ENCODE measurements at places on chromosomes 16 and 17.
A peak's percentile ranks its signal among the peaks of the same experiment; 100 is the strongest.

DNA sequence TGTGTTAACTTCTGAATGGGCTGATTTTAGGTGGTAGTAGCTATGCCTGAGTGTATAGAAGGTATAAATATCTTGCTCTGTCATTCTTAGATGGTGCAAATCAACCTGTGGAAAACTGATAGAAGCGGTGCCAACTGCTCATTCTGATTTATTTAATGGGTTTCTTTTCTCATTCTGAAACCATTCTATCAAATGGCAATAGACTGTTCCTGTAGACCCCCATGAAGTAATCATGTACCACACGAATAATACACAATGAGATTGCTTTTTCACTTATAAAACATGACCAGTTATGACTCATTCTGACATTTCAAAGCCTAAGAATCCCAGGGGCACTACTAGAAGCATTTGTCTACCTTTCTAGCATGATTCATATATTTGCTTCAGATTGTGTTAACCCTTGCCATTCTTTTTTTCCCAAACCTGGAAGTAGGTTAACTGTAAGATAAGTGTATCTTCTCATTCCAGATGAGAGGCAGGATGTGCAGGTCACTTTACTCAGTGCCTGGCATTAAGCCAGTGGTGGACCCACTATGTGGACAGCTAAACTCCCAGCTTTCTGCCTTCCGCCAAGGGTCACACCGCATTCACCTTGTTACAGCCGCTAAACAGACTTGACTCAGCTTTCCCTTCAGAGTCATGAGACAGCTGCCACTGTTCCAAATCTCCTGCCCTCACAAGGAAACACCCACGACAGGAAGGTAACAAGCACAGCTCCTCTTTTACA is 16.4 kb upstream of the SLC16A11 start:
- peak; percentile 94 for DNase-seq

- no peak for DNase-seq
These were observed 14.4 kb upstream of the ABCC3 start for GRCh38 chr17:50620237-50620636.

GRCh38 chr16:1014771-1015495 is 33.4 kb downstream of the SOX8 start:
- DNase-seq = no peak

GRCh38 chr16:7888411-7888810 is 555.8 kb downstream of the RBFOX1 start:
- no peak for DNase-seq

DNA sequence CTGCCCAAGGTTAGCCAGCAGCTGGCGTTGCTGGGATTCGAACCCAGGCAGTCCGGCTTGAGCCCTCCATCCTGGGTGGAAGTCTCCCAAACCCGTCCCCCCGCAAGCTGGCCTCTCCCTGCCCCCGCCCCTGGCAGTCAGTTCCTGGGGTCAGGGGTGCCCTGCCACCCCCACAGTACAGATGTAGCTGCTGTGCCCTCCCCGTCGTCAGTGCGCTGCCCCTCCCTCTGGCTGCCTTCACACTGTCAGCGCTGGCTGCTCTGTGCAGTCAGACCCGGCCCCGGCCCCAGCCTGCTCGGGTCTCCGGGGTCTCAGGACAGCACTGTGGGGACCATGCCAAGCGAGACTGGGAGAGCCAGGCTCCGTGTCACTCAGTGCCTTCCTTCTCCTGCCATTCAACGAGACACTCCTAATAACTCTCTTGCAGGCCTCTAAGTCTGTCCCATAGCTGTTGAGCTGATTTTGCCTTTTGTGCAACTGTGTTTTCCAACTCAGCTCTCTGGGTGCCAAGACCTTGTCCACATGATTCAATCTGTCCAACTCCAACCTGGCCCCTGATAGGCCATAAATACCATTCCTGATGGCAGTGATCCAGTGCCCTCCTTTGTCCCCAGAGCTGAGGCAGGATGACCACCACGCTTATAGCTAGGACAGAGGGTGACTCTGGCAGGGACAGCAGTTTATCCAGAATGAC is 55.5 kb upstream of the IL34 start:
- DNase-seq = no peak

DNA sequence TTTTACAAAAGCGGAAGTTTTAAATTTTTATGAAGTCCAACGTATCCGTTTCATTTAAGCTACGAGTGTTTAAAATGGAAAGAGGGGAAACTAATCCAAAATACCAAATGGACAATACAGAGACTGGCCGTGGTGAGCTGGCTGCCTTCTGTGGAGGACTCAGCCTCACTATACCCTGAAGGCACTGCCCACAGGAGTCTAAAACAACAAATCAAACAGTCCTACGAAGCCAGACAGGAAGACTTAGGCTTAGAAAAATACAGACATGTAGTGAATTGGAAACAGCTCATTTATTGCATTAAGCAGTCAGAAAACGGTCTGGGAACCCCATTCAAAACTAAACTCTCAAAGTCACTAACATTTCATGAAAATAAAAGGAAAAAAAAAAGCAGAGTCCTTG is 75.1 kb downstream of the CYTH1 start:
- DNase-seq = no peak

- DNase-seq = no peak
These were observed 299.2 kb upstream of the MAF start for GRCh38 chr16:79899716-79900115.

- DNase-seq = no peak
These were observed 42.8 kb downstream of the TNFRSF13B start for GRCh38 chr17:16929035-16929680.

DNA sequence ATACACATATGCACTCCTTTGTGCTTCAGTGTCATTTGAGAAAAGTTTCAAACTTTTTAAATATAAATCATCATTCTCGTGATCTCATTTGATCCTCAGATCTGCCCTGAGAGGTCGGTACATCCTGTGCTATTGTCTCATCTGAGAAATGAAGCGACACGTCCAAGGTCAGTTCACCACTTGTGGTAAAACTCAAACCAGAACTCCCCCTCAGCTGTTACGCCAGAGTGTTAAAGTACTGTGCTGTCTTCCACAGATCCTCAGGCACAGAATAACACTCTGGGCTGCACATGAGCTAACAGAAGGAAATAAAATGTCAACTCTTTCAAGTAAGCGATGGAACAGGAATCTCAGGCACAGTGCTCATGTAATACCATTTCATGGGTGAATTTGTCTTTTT is 31.4 kb downstream of the ANKFN1 start:
- DNase-seq = no peak

GRCh38 chr17:39751637-39752036 is 13.9 kb downstream of the GRB7 start:
- no peak for DNase-seq

- no peak for DNase-seq
These were observed 209.6 kb downstream of the NTN1 start for GRCh38 chr17:9230861-9231260.

- no peak for DNase-seq
These were observed 20.4 kb upstream of the WDR45B start for GRCh38 chr17:82668631-82669099.

DNA sequence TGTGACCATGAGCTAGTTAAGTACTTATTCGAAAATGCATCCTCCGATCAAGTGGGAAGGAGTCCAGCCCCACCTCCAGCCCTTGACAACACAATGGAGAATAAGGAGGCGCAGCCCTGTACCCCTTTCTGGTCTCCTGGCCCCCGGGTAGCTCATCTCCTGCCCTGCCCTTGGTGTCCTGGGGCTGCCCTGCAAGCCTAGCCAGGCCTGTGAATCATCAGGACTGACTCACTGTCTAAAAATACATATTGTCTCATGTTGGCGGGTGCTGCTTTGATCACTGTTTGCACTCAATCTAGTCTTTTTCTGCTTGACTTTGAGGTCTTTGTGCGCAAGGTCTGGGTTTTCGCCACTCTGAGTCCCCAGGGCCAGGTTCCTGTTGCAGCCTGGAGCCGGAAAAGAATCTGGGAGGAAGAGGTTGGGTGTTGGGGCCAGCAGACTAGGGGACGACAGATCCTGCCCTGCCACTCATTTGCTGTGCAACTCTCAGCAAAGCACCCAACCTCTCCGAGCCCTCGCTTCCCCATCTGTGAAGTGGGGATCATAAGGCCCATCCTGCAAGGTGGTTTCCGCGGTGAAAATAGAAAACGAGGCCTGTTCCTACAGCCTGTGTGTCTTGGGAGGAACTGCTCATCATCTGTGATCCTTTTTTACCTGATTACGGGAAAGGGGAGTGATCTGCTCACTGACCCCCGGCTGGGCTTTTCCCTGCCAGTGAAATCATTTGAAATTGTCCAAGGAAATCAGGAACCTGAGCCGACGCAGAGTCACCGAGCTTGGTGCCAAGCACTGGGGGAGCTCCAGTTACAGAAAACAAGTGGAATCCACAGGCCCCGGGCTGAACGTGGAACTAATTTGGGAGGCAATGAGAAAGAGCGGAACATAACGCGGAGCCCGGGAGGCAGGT is 230.4 kb downstream of the PARN start:
- no peak for DNase-seq

DNA sequence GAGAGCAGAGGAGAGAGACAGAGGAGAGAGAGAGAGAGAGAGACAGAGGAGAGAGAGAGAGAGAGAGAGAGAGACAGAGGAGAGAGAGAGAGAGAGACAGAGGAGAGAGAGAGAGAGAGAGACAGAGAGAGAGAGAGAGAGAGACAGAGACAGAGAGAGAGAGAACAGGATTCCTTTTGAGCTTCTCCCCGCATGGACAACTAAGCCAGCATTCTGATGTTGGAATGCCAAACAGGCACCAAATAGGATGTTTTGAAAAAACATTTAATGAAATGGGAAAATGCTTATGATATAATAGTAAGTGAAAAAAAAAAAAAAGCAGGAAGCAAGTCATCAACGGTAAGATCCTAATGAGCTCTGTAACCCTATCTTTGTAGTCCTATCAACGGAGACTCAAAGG is 60.7 kb downstream of the ARSG start:
- no peak for DNase-seq

- peak; percentile 60 for DNase-seq
These were observed 1503.7 kb downstream of the CDH11 start for GRCh38 chr16:63617990-63618763.

GRCh38 chr17:18995220-18995619 is 9.3 kb downstream of the FAM83G start:
- no peak for DNase-seq

DNA sequence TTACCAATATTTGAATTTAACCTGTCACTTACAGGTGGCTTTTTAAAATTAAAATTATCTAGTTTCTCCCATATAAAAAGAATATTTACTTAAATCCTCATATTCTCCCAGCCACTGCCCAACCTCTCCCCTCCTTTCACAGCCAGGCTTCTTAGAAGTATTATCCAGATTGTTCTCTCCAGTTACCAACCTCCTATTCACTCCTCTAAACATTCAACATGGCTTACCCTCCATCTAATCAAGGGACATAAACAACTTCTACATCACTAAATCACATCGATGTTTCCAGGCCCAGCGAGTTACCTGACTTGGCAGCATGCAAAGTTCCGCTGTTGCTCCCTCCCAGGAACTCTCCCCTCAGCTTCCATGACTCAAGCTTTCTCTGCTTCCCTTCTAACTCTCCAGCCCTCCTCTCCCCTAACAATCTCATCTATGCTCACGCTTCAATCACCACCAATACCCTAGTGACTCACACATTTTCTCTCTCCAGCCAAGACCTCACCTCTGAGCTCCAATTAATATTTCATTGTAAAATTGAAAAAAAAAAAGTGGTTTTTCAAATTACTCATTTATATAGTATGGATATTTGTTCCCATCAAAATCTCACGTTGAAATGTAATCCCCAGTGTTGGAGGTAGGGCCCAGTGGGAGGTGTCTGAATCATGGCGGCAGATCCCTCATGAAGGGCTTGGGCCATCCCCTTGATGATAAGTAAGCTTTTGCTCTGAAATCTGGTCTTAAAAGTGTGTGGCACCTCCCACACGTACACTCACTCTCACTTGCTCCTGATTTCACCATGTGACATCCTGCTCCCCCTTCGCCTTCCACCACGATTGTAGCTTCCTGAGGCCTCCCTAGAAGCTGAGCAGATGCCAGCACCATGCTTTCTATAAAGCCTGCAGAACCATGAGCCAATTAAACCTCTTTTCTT is 88.5 kb downstream of the HELZ start:
- peak; percentile 32 for DNase-seq

GRCh38 chr17:82013341-82013740 is 9.3 kb downstream of the CENPX start:
- DNase-seq = no peak

- no peak for DNase-seq
These were observed 37.4 kb upstream of the RPH3AL start for GRCh38 chr17:390025-390424.

GRCh38 chr16:53753431-53753830 is 49.5 kb downstream of the FTO start:
- DNase-seq = no peak

DNA sequence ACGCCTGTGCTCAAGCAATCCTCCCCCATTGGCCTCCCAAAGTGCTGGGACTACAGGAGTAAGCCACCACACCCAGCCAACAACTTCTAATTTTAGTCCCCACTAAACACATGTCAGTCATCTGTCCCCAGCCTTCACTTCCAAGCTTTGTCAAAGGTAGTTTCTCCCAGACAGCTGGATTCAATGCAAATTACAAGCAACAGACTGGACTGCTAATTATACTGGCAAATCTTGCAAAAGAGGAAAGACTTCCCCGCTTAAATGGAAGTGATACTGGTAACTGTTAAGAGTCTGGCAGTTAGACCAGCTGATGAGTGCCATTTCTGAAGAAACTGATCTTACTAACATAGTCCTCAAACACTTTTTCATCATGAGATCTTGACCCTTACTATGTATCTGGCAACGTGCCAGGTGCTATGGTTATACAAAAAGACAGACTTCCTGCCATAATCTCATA is 8.2 kb upstream of the GGA2 start:
- no peak for DNase-seq

DNA sequence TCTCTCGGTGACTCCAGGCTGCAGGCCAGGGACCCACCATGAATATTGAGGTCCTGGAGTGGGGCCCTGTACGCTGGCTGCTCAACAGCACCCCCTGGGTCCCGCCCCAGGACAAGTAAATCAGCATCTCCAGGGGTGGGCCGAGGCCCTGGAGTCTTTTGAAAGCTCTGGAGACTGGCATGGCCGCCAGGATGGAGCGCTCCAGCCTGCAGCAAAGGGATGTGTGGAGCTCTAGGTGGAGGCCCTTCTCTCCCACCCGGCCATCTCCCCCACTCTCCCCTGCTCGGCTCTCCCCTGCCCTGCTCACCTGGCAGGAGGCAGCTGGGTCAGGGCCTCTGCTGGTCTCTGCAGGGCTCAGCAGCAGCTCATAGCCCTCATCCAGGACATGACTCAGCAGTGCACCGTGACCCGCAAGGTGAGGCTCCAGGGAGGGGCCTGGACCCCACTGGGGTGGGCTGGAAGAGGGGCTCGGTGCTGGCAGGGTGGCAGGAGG is 16.6 kb downstream of the SGSH start:
- no peak for DNase-seq

DNA sequence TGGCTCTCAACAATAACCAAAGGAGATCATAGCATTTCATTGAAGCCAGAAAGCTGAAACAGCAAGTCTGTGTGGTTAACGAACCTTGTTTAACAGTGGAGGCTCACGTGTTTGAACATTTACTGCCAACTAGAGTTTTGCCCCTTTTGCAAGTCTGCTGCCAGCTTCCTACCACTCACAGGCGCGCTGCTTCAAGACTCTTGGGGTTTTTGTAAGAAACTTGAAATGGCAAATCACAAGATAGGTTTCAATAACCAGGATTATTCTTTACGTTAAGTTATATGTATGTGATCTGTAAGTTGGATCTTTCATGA is 1.2 kb downstream of the SNTB2 start:
- DNase-seq = no peak
